Activated CD4-positive, alpha-beta T cell treated with anti-CD3 and anti-CD28 coated beads, Interleukin-10, Interleukin-2, amounts not matched to agents 100 ng/mL and 50 ng/mL, durations not matched to agents 16 hours and 8 hours (primary cell): ENCODE measurements at places on chromosomes 6 and 20.

GRCh38 chr20:32626859-32627636 is 41.9 kb upstream of the NOL4L start:
- DNase-seq, result no peak

DNA sequence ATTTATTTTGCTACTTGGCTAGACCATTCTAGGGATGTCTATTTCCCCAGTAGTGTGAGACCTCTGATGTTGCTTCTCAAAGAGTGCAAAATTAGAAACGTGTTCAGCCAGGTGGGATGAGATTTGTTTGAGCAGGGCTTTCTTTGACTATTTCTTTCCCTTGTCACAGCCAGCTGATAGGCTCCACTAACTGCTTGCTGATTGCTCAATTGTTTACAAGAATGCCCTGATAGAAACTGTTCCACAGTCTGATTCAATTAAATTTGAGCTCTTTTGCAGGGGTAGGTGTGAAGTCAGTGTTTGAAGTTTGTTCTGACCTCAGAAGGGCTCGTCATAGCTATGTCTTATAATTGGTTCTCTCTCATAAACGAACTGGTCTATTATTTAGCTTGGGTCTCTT is 220.5 kb downstream of the FNDC1 start:
- DNase-seq, result no peak

- DNase-seq, result no peak
These were observed 46.3 kb upstream of the CDH4 start for GRCh38 chr20:61205769-61206168.

GRCh38 chr6:131910219-131910589 is 41.0 kb downstream of the CCN2 start:
- no peak for DNase-seq

DNA sequence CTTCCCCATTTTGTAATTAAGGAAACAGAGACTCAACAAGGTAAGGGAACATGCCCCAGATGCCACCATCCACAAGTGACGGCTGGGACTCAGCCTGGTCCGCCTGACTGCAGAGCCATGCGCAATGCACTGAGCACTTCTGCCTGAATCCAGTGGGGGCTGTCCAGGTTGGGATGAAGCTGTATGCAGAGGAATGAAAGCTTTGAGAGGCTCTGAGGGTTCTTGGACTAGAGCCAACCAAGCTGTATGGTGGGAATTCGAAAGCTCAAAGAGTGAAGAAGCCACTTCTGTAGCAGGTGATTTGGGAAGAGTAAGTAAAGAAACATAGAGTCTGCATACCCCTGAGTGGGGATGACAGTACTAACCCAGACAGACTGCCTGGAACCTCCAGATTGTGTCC is 127.6 kb upstream of the AKAP12 start:
- no peak for DNase-seq

GRCh38 chr6:30570740-30571074 is 535 bp upstream of the ABCF1 start:
- no peak for DNase-seq

DNA sequence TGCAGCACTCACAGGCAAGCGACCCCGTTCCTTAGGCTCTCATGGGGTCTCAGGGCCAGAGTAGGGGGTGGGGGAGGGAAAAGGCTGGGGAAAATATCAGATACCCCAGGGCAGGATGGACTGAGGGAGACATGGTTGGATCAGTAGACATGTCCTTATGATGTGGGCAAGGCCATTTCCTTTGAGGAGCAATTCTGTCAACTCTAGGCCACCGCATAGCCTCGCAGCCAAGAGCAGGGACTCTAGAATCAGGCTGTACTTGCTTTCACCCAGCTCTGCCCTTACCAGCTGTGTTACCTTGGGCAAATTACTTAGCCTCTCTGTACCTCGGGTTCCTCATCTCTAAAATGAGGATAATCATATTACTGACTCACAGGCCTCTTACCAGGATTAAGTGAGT is 2.2 kb upstream of the MAPK13 start:
- no peak for DNase-seq

GRCh38 chr20:3037654-3038053 is 5.8 kb upstream of the GNRH2 start:
- DNase-seq, result no peak
